ENCODE measurements at places on chromosomes 7 and 10.

- DNase-seq, result no peak
Observed at GRCh38 chr10:33901166-33901565, 566.7 kb upstream of the NRP1 start.

GRCh38 chr7:16744518-16745250 is 8.9 kb upstream of the TSPAN13 start:
- no peak for DNase-seq

DNA sequence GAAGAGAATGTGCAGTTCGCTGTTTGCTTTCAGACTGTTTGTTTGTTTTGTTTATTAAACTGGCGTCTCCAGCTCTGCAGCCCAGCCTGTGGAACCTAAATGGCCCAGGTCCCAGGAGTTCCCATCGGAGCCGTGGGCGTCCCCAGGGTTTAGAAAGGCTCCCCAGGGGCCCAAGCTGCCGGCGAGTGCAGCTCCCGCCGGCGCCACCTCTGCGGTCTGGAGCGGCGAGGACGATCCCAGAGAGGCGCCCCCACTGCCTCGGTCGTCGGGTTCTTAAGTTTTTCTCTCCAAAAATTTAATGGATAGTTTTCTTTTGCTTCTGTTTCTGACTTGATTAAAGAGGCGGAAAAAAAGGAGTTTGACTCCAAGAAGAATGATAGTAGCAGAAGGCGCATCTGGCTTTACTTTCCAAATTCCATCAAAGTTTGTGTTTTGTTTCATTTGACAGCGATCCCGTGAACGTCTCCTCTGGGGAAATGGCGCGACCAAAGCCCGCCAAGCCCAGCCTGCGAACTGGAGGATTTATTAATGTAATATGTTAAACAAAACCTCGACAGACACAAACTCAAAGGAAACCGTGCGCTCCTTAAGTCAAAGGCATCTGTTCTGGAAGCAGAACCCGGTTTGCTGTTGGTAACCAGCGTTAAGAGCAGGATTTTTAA is 718 bp upstream of the FZD1 start:
- DNase-seq, result peak; percentile 17

DNA sequence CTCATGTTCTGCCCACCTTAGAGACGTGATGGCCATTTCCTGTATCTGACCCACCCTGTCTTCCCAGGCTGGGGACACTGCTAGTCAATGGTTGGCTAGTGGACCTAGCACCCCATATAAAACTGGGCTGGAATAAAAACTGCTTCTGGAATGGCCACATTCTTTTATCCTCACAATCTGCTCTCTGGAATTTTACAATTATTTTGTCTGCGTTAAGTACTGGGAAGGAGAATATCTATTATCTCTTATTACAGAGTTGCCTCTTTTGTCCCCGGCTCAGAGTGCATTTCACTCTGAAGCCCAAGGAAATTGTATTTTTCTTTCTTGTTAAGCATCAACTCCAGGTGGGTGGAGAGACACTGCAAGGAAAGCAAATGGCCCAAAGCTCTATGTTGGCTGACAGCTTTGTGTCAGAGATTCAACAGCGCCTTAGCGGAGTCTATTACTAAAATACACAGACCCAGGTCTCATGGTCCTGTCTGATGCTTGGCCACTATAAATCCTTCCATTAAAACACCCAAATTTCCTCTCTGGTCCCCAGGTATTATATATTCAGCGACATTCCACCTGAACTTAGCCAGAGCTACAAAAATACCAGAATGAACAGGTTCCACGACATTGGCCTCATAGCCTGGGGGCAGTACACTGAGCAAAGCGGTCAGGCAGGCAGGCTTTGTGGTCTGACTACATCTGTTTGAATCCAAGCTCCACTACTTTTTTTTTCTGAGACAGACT is 121.7 kb downstream of the PRPF18 start:
- no peak for DNase-seq

GRCh38 chr7:148303295-148304082 is 287.1 kb upstream of the C7orf33 start:
- no peak for DNase-seq

DNA sequence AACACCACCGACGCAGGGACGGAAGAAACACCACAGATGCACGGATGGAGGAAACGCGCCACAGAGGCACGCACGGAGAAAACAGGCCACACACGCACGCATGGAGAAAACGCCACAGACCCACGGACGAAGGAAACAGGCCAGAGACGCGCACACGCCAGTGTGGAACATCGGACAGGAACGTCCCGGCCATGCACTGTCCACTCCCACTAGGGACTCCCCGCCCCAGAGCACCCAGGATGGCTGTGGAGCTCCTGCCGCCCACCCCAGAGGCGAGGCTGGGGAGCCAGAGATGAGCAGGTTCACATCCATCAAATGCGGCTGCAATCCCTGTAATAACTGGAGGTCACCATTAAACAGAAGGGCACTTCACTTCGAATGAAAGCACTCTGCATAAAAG is 17.3 kb downstream of the DIP2C start:
- no peak for DNase-seq

GRCh38 chr10:75814014-75814413 is 382.6 kb downstream of the LRMDA start:
- DNase-seq, result no peak

GRCh38 chr7:100590077-100590737 is 4.1 kb downstream of the FBXO24 start:
- no peak for DNase-seq

- no peak for DNase-seq
Observed at GRCh38 chr10:72610466-72610865, 15.4 kb downstream of the MICU1 start.

DNA sequence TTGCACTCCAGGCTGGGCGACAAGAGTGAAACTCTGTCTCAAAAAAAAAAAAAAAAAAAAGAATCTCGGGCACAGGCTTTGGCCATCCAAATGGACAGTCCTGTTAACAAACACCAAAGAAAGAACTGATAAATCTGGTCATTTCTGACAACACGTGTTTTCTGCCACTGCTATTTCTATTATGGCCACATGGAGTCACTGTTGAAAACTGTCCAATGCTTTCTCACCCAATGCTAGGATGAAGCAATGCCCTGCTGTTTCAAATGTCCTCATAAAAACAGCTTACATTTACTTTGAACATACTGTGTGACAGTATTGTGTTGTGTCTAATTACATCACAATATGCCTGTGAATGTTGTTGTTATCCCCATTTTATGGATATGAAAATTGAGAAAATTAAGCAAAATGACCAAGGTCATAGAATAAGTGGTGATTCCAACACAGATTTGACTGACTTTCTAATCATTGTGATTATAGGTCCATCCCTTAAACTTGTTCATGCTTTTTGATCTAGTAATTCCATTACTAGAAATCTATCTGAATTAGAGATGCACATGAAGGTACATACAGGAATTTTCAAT is 19.9 kb upstream of the MAP3K8 start:
- no peak for DNase-seq

GRCh38 chr7:3805151-3805550 is 504.1 kb downstream of the SDK1 start:
- DNase-seq, result no peak

DNA sequence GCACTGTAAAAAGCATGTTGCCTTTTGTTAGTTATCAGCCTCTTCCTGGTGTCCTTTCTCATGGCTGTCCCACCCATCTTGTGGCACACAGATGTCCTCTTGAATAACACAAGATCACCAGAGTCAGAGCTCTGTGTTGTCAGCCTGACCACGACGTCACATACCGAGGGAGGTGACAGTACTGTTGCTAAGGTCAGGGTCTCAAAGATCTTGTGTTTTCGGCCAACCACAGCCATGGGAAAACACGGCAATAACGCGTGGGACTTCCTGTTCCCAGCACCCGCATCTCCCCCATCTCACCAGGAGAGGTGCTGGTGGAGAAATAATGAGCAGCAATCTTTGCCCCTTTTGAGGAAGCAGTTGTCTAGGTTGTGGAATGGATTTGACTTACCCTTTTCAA is 40.4 kb downstream of the NPVF start:
- no peak for DNase-seq

DNA sequence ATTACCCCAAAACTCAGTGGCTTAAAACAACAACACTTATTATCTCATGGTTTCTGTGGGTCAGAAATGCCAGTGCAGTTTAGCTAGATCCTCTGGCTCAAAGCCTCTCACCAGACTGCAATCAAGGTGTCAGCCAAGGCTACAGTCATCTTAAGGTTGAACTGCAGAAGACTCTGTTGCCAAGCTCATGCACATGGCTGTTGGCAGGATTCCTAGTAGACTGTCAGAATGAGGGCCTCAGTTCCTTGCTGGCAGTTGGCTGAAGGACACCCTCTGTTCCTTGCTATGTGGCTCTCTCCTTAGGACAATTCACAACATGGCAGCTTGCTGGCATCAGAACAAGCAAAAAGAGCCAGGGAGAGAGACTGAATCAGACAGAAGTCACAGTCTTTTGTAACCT is 34.7 kb downstream of the TOMM7 start:
- DNase-seq, result no peak

GRCh38 chr10:127813290-127813689 is 76.3 kb downstream of the FOXI2 start:
- no peak for DNase-seq

DNA sequence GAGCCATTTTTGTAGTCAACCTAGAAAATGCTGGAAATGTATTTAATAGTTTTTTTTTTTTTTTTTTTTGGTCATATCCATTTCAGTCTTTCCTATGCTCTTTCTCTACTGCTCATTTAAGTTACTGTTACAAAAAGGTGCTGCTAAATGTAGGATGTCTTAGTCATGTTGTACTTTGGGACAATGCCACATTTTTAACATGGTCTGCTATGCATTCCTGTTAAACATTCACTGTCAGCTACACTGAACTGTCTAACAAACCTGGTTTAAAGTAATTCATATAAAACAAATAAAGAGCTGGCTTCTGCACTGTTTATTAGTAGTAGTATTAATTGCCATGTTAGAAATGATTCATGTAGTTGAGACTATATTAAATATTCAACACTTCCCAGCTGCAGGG is 108.6 kb downstream of the NSUN6 start:
- DNase-seq, result no peak

DNA sequence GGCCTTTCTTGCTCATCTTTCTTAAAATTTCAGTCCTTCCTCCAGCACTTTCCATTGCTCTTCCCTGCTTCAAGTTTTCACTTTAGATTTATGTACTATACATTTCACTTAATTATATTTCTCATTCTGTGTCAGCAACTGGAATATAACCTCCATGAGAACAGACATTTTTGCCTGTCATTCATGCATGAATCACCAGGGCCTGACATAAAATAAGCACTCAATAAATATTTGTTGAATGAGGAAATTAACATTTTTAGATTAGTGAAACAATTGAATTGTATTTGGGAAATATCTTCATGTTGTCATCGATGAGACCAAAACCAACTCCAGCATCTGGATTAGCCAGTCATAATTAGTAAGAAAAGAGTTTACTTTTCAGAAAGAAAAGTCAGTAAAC is 6.1 kb downstream of the SAMD9L start:
- no peak for DNase-seq

- no peak for DNase-seq
Observed at GRCh38 chr10:7388602-7389001, 22.2 kb downstream of the SFMBT2 start.

- no peak for DNase-seq
Observed at GRCh38 chr7:39043531-39043930, 65.8 kb downstream of the POU6F2 start.
